ENCODE measurements at places on chromosomes 3 and 15. TPM values are rescaled to one million over a fixed set of nuclear protein-coding genes. Genes with fewer than 3 reads are reported as not detected.

GRCh38 chr3:66432767-66433521 is 67.9 kb downstream of the LRIG1 start:
- no peak for DNase-seq

Gene BDH1
- total RNA-seq = 33.1 TPM

DNA sequence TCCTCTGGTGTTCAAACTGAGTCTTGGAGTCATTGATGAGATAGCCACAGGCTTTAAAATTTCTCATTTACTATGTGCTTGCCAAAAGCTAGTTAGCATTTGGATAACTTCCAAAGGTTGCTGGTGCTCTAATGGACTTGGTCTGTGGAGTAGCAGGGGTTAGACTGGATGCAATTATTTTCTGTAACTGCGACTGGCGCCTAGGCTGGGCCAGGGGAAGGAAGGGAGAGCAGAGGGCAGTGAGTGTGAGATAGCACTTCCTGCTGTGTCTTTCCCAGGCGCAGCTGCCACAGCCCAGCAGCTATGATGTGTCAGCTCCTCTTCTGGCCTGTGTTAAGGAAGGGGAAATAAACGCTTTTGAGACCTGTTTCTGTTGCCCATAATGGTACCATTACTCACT is 98.6 kb downstream of the MYRIP start:
- no peak for DNase-seq

GRCh38 chr3:149090907-149091306 is 4.6 kb upstream of the HLTF start:
- DNase-seq = no peak

- DNase-seq = no peak
Observed at GRCh38 chr3:45826908-45827307, 15.0 kb downstream of the LZTFL1 start.

- DNase-seq = no peak
Observed at GRCh38 chr3:192794216-192794615, 66.9 kb upstream of the FGF12 start.

Gene GNL3
- 57.3 TPM for total RNA-seq

- DNase-seq = no peak
Observed at GRCh38 chr15:69236505-69236904, 62.2 kb upstream of the PAQR5 start.

GRCh38 chr15:80590761-80591355 is 104.3 kb upstream of the ABHD17C start:
- peak; percentile 19 for DNase-seq

Gene TRIM59
- 0.64 TPM for total RNA-seq

GRCh38 chr3:5699811-5700210 is 512.3 kb downstream of the EDEM1 start:
- DNase-seq = no peak

Gene LAMB2
- 411 TPM for total RNA-seq

GRCh38 chr3:160980740-160981139 is 124.4 kb downstream of the B3GALNT1 start:
- no peak for DNase-seq

DNA sequence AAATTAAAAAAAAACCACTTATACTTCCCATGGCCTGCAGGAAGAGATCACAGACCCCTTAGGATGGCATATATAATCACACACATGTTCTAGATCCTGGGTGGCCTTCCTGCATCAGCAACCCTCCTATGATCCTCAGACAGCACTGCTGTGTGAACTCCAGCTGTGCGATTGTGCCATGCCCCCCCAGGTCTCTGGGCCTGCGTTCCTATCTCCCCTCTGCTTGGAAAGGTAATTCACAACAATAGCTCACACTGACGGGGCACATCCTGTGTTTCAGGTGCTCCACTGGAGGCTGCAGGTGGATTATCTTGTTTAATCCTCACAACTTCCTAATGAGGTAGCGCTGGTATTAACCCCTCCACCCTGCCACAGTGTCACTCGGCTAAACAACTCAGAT is 71.2 kb upstream of the GLCE start:
- DNase-seq = no peak

- no peak for DNase-seq
Observed at GRCh38 chr3:144164352-144164751, 192.7 kb downstream of the DIPK2A start.

Gene RBP2
- 1.3 TPM for total RNA-seq

- no peak for DNase-seq
Observed at GRCh38 chr3:61439122-61439458, 122.3 kb upstream of the PTPRG start.

Gene UBA5
- 37.7 TPM for total RNA-seq

Gene SLC7A14
- 0.15 TPM for total RNA-seq

GRCh38 chr15:78638658-78639314 is 2.2 kb downstream of the CHRNB4 start:
- DNase-seq = no peak

Gene GPR160
- total RNA-seq = 27.9 TPM

Gene RARRES1
- 3.5 TPM for total RNA-seq

Gene SERINC4
- total RNA-seq = not detected
